ENCODE measurements at places on chromosomes 1 and 21. TPM values are rescaled to one million over a fixed set of nuclear protein-coding genes. Genes with fewer than 3 reads are reported as not detected.

The MIXL1 gene
- total RNA-seq = not detected

The AJAP1 gene
- total RNA-seq = not detected

The HEYL gene
- total RNA-seq = 0.73 TPM

The ARHGAP30 gene
- 170 TPM for total RNA-seq

The EFNA4 gene
- total RNA-seq = 9.2 TPM

The ZNF683 gene
- not detected for total RNA-seq

The FNDC5 gene
- not detected for total RNA-seq

The DNAJC6 gene
- 3.0 TPM for total RNA-seq

The CD101 gene
- total RNA-seq = 0.18 TPM

The FAM177B gene
- total RNA-seq = not detected

The NEGR1 gene
- total RNA-seq = not detected

The RNU5D-1 gene
- total RNA-seq = not detected

The DCDC2B gene
- total RNA-seq = not detected

The LHX8 gene
- not detected for total RNA-seq

The KPRP gene
- total RNA-seq = not detected

The SUSD4 gene
- 0.34 TPM for total RNA-seq

The MPZ gene
- total RNA-seq = 4.0 TPM

The IFFO2 gene
- total RNA-seq = 49.4 TPM

The SYT2 gene
- total RNA-seq = not detected

The SPATA46 gene
- total RNA-seq = not detected
